ENCODE measurements at places on chromosomes 6 and 20. TPM values are rescaled to one million over a fixed set of nuclear protein-coding genes. Genes with fewer than 3 reads are reported as not detected.

- DNase-seq: no peak
Observed at GRCh38 chr6:141981190-141981589, 151.5 kb upstream of the GJE1 start.

- no peak for DNase-seq
Observed at GRCh38 chr6:144248476-144249301, 36.4 kb upstream of the UTRN start.

DNA sequence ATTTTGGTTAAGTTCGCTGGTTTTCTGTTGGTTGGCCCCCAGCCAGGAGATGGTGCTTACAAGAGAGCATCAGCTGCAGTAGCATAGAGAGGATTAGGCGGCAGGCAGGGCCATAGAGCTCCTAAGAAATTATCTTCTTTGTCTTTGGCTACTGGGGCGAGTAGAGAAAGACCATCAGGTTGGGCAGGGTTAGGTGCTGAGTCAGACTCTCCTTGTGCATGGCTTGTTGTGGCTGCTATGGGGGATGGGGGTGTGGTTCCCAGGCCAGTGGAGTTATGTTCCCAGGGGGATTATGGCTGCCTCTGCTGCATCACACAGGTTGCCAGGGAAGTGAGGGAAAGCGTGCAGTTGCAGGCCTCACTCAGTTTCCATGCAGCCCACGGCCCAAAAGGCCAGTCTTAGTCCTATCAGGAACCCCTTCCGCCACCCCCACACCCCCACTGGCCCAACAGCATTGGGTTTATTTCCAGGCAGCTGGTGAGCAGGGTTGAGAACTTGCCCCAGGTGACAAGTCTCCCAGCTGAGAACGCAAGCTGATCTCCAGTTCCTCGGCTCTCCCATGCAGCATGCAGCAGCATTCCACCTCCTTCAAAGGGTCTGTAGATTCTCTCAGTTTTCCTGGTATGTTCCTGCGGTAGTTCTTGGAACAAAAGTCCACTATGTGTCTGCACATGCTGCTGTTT lies 243.7 kb downstream of the UTRN start:
- DNase-seq: peak; percentile 59

GRCh38 chr6:38459291-38459690 lies 180.4 kb downstream of the BTBD9 start:
- DNase-seq: no peak

DNA sequence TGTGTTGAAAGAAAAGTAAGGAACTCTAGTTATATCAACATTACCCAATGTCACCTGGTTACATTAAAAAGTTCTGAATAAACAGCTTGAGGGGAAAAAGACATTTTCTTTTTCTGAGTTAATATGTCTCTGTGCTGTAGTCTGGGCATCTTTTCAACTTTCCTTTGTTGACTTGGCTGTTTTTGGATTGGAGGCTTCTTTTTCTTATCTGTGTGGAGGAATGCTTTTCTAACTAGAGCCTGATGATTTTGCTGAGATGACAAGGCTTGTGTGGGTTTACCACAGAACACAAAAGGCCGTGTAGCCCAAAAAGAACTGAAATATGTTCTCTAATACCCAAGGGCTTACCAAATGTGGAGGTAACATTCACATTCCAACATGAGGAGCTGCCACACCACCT lies 161.8 kb downstream of the KCNQ5 start:
- no peak for DNase-seq

DNA sequence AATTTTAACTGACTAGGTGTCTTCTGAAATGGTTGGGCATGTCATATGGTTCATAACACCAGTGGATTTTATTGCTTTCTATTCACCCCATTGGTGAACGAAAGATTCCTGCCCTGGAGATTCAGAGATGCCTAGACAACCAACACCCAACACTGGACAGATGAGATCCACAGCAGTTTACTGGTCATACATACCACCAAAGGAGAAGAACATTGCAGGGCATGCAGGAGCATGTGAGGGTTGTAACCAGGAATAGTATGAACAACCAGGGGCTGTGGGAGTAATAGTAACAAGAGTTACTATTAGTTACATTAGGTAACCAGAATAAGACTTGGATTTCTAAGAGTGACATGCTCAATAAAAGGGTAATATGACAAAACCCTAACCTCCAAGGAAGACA lies 77.8 kb upstream of the FABP7 start:
- DNase-seq: no peak

DNA sequence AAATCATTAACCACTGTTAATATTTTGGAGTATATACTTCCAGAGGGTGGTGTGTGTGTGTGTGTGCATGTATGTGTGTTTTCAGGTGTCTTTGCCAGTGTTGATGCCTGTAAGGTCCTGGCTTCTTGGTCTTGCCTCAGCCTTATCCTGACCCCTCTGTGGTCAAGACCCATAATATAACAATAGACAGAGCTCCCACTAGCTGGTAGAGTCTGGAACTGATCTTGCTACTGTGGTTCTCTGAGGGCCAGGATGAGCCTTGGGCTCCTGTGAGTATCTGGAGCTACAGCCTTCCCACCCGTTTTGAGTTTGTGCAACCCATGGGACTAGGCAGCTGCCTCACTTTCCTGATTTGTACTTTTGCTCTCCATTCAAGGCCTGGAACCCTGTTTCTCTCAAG lies 191.0 kb downstream of the IBTK start:
- no peak for DNase-seq

The NRSN1 gene
- total RNA-seq: not detected

DNA sequence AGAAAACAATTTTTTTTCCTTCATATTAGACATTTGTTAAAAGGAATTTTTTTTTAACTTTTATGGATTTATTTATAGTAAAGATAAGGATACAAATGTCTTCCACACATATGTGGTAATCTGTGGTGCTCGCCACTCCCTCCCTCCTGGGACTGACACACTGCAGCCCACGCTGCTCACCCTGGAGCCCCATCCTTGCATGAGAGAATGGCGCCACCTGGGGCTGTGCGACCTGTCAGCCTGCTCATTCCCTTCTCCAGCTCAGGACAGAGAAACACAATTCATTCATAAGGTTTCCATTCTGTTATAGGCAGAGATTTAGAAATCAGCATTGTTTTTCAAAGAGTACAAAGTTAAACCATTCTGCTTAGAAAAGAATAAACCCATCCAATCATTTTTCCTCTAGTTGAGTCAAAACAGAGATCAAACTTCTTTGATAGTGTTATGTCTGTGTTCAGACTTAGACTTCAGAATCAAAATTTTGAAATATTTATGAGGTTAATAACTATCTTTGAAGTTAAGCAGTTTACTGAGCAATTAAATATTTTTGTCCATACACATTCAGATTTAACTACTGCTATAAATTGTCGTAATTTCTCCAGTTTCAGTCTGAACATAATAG lies 42.8 kb upstream of the DYNLRB1 start:
- DNase-seq: no peak

The TINAG gene
- not detected for total RNA-seq

- DNase-seq: no peak
Observed at GRCh38 chr20:24465159-24465558, 4.3 kb upstream of the SYNDIG1 start.

The LAMA5 gene
- total RNA-seq: 355 TPM

The VGLL2 gene
- total RNA-seq: not detected

The NOTCH4 gene
- total RNA-seq: 0.82 TPM

GRCh38 chr20:34536798-34537394 lies 20.7 kb downstream of the DYNLRB1 start:
- no peak for DNase-seq

DNA sequence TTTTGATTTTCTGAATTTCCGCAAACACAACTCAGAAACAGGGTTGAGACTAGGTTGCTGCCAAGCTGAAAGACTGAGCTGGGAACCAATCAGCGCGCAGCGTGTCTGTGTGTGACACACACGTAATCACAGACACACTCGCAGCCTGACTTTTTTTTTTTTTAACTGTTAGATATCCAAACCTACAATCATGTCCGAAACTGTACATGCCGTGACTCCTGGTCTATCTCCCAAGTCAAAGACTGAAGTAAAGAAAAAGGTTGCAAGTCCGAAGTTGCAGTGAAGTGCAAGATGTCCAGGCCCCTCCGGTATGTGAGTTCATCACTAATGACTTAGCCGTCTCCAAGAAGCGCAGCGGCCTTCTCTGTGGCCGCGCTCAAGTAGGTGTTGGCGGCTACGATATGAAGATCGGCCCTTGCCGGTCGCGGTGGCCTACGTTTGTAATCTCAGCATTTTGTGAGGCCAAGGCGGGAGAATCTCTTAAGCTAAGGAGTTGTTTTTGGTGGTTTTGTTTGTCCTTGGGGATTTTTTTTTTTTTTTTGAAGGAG lies 108.2 kb downstream of the HFE start:
- no peak for DNase-seq

- no peak for DNase-seq
Observed at GRCh38 chr6:123990376-123990775, 186.7 kb downstream of the NKAIN2 start.

DNA sequence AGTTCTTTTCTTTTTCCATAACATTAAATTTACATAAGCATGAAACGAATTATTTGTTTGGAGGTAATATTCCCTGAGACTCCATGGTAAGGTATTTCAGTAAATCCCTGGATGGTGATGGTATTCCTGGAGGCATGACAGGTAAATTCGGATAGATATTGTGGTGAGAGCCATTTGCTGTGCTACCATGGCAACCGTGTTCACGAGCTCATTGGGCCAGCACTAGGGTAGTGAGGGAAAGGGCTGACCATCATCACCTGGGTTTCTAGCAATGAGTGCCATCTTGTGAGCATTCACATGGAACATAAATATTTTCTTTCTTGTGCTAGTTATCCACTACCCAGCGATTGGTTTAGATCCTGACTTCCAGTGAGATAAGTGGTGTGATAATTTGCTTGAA lies 51.9 kb upstream of the GNRH2 start:
- no peak for DNase-seq

DNA sequence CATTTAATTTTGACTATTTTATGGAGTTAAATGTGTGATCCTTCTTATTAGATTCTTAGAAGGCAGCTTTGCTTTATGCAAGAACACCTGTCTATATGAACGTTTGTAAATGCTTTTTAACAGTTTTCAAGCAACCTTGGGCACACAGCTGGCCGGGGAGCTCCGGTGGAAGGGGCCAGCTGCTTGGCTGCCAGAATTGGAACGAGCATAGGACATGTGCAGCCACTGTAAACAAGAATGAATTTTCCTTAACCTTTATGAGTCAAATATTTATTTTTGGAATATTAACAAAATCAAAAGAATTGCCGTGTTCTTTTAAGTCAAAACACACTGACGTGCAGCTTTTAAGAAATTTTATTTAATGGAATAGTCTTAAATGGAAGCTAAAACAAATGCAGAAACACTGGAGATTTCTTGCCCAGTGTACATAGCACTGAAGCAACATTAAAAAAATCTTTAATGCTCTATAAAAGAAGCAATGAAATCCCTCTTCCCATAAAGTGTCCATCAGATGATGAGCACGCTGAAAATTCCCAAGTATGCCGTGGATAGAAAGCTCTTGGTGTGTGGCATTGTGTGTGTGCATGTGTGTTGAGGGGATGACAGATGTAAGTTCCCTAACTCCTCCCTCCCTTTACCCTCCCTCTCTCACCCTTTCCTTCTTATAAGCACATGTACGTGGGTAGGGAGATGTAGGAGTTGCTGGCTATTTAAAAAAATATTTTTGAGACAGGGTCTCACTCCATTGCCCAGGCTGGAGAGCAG lies 208.9 kb upstream of the EXOC2 start:
- no peak for DNase-seq

GRCh38 chr20:63134201-63134612 lies 81.7 kb downstream of the YTHDF1 start:
- peak; percentile 85 for DNase-seq

- no peak for DNase-seq
Observed at GRCh38 chr6:164290101-164290500, 875.6 kb downstream of the QKI start.

DNA sequence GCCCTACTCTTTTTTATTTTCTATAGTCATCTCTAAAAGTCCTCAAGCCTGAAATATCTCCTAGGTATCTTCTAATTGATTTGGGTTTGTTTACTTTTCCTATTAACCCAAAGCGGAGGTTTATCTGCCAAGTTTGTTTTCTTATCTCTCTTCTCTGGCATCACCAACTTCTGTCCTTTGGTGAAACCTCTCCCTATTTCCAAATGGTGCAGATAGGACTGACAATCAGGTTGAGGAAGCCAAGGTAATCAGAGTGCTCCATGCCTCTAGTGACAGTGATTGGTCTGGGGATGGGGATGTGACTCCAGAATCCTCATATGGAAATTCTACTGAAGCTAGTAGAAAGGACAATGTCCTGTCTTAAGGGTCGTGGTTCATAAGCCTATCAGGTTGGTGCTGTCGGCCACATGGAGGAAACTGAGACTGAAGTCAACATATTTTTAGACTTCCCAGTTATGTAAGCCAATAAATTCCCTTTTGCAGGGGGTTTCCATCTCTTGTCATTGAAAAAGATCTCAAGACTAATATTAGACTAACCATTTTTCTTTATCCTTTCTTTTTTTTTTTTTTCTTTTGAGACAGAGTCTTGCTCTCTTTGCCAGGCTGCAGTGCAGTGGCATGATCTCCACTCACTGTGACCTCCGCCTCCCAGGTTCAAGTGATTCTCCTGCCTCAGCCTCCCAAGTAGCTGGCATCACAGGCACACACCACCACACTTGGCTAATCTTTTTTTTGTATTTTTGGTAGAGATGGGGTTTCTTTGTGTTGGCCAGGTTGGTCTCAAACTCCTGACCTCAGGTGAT lies 28.0 kb downstream of the KIF6 start:
- DNase-seq: no peak

- no peak for DNase-seq
Observed at GRCh38 chr6:20811109-20811761, 277.0 kb downstream of the CDKAL1 start.

GRCh38 chr6:17816921-17817611 lies 110.3 kb upstream of the NUP153 start:
- no peak for DNase-seq

The EPPIN gene
- not detected for total RNA-seq

The JAG1 gene
- total RNA-seq: 510 TPM

The STMND1 gene
- total RNA-seq: not detected

The C20orf144 gene
- 0.17 TPM for total RNA-seq

The BCAS1 gene
- not detected for total RNA-seq

DNA sequence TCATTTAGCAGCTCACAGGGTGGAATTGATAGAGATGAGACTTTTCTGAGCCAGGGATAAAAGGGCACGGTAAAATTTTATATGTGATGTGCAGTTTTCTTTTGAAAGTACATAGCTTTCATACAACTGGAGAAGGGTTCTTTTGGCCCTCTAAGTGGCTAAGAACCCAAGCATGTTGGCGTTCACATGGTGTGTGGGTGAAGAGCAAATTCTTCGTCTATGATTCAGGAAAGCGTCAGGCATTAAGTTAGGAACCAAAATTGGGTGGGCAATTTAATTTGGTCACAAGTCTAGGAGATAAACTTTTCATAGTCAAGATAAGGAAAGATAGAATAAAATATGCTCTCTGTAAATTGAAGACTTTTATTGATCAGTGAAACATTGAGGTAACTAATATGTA lies 153.9 kb downstream of the UTRN start:
- no peak for DNase-seq
